ENCODE measurements at places on chromosomes 4 and X. TPM values are rescaled to one million over a fixed set of nuclear protein-coding genes. Genes with fewer than 3 reads are reported as not detected.

The FAM47A gene
- total RNA-seq = not detected

The OTUD4 gene
- 38.9 TPM for total RNA-seq

The LEF1 gene
- total RNA-seq = 0.47 TPM

The ATP8A1 gene
- total RNA-seq = 14.0 TPM

The JADE3 gene
- 9.5 TPM for total RNA-seq

The CXCL9 gene
- 0.35 TPM for total RNA-seq

The OPHN1 gene
- total RNA-seq = 3.8 TPM

The SPACA5 gene
- total RNA-seq = not detected

The FGF13 gene
- 0.59 TPM for total RNA-seq

The DSPP gene
- not detected for total RNA-seq

The SCML2 gene
- 1.4 TPM for total RNA-seq

The WFS1 gene
- 70.5 TPM for total RNA-seq

The CSAG3 gene
- not detected for total RNA-seq

The TENM3 gene
- total RNA-seq = 6.8 TPM

The SLC39A8 gene
- 5.0 TPM for total RNA-seq

The NLRP2B gene
- not detected for total RNA-seq

The ELF4 gene
- 2.3 TPM for total RNA-seq

The RIPPLY1 gene
- not detected for total RNA-seq

The CSN1S1 gene
- not detected for total RNA-seq

The QRFPR gene
- total RNA-seq = 2.6 TPM

The PDZD11 gene
- total RNA-seq = 33.7 TPM

The PAGE4 gene
- total RNA-seq = not detected

The FSTL5 gene
- total RNA-seq = not detected

The TMEM175 gene
- 19.8 TPM for total RNA-seq

The HTN1 gene
- not detected for total RNA-seq

The CAPN6 gene
- total RNA-seq = not detected

The SHOX gene
- not detected for total RNA-seq

The CENPI gene
- 0.27 TPM for total RNA-seq

The GJB1 gene
- total RNA-seq = not detected

The FAT4 gene
- 6.1 TPM for total RNA-seq

The TCP11X2 gene
- not detected for total RNA-seq

The TAF7L gene
- not detected for total RNA-seq

The MSX1 gene
- total RNA-seq = 4.1 TPM

The AGA gene
- 7.3 TPM for total RNA-seq

The SMIM43 gene
- total RNA-seq = not detected

All from left ventricle myocardium superior (tissue), 1 donor.